Stimulated activated CD4-positive, alpha-beta T cell treated with anti-CD3 and anti-CD28 coated beads, Interleukin-1b, Interleukin-23, amount 100 ng/mL, for 48 hours (primary cell): ENCODE measurements at places on chromosomes 16 and 17.

GRCh38 chr16:28291651-28292626, at the start of gene SBK1:
TSS of gene SBK1 (plus strand) at chr16:28292525. CDS start at chr16:28317392, 24,867 bp downstream.
- DNase-seq: peak; percentile 80

GRCh38 chr16:4862639-4863038, 15.4 kb downstream of the UBN1 start:
- no peak for DNase-seq

GRCh38 chr17:73847952-73848351, 203.7 kb upstream of the SDK2 start:
- DNase-seq: no peak

DNA sequence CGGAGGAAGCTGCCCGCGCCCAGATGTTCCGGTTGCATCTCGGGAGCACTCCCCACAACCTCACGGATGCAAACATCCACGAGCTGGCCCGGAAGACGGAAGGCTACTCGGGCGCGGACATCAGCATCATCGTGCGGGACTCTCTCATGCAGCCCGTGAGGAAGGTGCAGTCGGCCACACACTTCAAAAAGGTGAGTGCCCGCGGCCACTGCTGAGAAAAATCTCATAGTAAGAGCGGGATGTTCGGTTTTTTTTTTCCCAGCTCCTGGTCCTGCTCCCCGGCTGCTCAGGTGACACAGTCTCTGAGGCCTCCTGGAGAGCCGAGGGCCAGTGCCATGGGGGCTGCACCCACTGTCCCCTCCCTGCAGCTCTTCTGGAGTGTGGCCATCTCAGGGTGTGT, 9.3 kb downstream of the PDF start:
- no peak for DNase-seq

- DNase-seq: no peak
Measured at GRCh38 chr17:45060382-45060796, 728 bp upstream of the NMT1 start.

DNA sequence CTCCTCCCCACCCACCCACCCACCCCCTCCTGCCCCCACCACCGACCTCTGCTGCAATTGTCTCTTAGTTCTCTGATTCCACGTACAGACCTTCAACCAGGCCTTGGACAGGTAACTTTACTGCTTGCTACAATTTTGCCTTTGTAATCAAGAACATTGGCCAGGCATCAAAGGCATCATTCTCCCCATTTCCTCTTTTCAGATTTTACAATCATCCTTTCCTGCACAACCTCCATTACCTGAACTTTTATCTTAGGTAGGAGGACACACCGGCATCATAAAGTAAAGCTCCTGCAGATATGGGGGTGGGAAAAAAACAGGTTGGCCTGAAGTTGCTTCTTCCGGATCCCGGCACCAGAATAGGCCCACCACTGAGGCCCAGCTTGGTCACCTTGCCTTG, 25.7 kb upstream of the SUPT4H1 start:
- DNase-seq: no peak
